ENCODE measurements at places on chromosomes 3 and 15.

- no peak for DNase-seq
Measured at GRCh38 chr3:53495520-53496391, 1.3 kb downstream of the CACNA1D start.

DNA sequence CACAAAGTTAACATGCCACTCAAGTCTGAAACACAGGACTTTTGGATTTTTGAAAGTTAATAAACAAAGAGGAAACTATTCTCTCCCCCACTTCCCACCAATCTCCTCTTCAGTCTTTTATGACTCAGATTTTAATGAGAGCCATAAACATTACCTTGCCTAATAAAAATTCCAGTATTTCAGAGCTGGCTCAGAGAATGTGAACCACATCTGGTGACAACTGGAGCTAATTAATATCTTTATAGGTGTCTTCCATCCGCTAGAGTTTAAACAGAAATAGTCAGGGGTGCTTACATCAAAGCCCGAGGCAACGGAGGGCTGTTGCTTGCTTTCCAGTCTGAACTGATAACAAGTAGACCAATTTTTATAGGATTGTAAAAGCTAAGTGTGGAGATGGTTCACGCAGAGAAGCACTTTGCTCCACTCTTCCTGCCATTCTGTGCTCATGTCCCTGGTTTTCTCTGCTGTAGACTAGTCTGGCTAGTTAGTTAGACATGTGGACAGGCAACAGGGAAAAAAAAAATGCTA is 363.6 kb downstream of the NR2F2 start:
- DNase-seq = no peak

DNA sequence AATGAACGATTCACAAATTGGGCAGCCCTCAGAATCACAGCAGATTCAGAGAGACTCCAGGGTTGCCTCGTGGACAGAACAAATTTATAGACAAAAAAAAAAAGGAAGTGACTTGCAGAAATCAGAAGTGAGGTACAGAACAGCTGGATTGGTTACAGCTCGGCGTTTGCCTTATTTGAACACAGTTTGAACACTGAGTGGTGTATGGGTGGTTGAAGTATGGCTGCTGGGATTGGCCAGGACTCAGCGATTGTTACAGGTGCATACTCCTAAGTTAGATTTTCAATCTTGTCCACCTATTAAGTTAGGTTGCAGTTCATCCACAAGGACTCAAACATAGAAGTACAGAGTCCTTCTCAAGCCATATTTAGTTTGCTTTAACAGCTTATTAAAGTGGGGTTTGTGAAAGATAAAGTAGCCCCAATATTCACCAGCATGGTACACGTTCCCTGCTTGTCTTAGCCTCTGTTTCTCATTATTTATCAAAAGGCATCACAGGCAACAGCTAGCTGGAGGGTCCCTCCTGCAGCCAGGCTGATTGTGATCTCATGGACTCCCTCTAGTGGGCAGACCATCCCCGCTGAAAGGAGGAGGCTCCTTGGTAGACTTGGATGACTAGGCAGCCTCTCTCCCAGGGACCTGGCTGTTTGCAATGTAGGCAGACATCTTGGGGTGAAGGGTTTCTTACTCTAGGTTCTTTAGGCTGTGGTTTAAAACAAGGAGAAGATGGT is 17.6 kb upstream of the ALDH1L1 start:
- DNase-seq = peak; percentile 11

DNA sequence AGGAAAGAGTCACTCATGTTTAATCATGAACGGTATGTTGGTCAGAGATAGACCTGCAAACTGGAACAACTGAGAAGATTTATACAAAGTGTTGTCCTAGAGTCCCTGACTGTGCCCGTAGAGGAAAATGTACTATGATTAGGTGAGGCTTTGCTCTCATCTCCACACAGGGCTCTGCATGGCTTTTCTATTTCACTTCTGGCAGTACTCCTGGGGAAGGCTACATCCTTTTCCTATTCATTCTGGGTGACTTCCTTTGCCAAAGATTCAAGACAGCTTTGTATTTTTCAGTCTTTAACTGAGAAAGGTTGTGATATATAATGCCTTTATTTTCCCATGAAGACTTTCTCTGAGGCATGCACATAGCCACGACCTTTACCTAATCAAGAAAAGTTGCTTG is 414.7 kb downstream of the ZBTB20 start:
- no peak for DNase-seq

- DNase-seq = no peak
Measured at GRCh38 chr3:16658925-16659793, 53.9 kb upstream of the DAZL start.

DNA sequence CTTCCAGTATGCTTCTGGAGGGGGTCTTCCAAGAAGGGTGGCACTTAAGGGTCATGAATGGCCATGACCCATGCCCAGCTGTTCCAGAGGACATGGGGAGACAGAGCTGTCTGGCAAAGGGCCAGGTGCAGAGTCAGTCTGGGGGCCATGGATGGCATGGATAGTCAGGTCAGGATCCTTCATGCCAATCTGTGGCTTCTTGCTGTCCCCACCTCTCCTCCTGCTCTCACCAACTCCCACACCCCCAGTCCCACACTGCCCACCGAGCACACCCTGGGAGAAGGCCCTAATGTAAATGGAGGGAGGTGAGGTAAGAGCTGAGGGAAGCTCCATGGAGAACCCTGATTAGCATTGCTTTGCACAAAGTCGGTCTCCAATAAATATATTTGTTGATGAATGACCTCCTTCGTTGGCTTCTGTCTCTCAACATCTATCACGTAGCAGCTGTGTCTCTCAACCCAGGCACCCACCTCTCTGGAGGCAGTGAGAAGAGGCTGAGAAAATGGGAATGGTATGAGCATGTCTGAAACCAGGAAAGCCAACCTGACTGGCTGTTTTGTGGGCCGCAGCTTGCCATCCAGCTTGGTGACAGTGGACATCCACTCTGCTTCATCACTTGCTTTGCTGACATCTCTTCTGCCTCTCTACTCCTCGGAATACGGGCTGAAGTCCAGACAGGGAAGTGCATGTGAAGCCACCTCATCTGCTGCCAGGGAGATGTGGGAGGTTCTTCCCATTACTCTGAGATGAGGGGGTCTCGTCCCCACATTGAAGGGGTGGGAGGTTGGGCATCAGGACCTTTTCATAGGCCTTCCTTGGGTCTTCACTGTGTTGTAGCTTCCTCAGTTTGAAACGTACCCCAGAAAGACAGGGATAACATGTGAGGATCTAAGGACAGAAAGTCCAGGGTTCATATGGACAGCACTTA is 37.7 kb upstream of the RAB6B start:
- DNase-seq = no peak

- DNase-seq = no peak
Measured at GRCh38 chr15:91238644-91239425, 138.8 kb downstream of the SV2B start.

DNA sequence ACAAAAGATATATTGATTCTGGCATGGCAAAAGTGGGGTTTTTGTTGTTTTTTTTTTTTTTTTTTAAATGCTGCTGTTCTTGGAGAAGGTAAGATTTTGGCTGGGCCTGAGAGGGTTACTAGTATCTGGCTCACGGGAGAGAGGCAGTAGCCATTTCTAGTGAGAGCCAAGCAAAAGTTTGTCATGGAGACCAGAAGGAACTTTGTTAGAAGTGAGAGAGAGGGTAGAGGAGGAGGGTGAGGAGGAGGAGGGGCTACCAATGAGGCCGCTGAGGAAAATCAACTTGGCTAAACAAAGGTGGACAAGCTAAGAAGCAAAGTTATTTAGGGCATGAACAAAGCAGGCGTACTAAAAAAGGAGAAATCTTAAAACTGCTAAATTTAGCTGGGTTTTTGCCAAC is 48.9 kb upstream of the STRIT1 start:
- no peak for DNase-seq

DNA sequence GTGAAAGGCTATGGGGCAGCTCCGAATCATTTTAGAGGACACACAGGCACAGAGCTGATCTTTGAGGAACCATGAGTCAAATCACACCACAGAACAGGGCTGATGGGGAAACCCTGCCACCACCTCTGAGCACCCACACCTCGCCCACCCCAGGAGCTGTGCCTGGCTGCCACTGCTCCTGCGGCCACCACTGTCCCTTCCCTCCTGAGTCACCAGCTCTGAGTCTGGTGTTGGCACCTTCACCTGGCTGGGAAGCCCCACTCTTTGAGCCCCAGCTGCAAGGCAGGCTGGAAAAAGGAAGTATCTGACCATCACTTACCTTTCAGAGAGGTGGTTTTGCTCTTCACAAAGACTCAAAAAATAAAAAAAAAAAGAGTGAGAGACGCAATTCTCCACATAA is 63.6 kb upstream of the MEF2A start:
- DNase-seq = no peak

GRCh38 chr3:39029556-39029955 is 22.2 kb downstream of the SCN11A start:
- no peak for DNase-seq

GRCh38 chr3:114445233-114445632 is 151.4 kb downstream of the TIGIT start:
- DNase-seq = no peak

DNA sequence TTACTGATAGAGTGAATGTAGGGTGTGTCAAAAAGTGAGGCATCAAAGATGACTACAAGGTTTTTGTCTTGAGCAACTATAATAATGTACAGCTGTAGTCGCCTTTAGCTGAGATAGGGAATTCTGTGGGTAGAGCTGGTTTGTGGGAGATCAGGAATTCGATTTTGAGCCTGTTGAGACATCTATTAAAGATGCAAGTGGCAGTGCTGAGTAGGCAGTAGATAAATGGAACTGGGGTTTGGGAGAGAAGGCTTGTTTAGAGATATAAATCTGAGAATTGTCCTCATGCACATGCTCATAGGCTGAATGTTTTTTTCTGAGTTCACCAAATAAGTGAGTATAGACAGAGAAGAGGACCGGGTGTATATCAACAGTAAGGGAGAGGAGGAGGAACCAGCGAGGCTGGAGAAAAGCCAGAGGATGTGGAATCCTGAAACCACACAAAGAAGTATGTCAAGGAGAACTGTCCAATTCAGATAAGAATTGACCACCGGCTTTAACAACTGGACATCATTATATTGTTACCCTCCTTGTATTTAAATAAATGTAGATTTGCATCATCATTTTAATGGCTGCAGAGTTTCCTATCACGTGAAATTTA is 146.0 kb upstream of the TNIK start:
- no peak for DNase-seq

- no peak for DNase-seq
Measured at GRCh38 chr15:64426845-64427465, 33.4 kb upstream of the ZNF609 start.

GRCh38 chr3:6172871-6173642 is 687.9 kb upstream of the GRM7 start:
- no peak for DNase-seq

DNA sequence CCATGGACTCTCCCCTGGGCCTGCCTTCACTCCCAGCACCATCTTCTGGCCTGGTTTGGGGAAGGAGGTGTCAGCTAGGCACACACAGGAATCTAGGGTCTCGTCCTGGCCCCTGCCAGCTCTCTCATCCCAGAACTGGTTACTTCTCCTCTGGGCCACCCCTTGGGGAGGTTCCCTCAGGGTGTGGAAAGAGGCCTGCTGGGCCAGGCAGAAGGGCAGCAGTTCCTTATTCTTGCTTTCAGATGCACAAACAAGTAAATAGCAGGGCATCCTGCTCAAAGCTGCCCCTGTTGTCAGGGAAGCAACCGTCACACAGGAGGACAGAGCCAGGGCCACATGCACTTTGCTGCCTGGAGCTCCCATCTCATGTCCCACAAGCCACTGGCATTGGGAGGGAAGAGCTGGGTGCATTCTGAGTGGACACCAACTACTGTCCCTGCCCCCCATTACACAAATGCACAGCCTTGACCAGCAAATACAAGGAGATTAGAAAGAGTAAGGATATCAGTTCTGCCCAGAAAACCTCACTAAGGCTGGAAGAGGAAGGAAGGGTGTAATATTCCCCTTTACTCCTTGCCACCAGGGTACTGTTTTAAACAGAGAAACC is 108.8 kb upstream of the HACD2 start:
- DNase-seq = no peak

DNA sequence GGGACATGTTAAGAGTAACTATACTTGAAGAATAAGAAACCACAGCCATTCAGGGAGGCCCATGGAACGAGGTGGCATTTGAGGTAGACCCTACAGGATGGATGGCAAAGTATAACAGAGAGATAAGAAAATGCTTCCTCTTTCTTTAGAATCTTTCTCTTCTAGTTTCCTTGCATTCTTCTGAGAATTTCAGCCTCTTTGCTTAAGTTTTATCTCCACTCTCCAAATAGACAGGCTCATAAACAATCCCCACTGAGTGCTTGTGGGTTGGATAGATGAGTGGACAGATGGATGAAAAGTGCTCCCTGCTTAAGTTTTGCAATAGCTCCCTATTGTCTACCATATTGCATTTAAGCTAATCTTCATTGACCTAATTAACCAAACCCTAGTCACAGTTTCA is 103.7 kb downstream of the MEX3B start:
- DNase-seq = no peak

DNA sequence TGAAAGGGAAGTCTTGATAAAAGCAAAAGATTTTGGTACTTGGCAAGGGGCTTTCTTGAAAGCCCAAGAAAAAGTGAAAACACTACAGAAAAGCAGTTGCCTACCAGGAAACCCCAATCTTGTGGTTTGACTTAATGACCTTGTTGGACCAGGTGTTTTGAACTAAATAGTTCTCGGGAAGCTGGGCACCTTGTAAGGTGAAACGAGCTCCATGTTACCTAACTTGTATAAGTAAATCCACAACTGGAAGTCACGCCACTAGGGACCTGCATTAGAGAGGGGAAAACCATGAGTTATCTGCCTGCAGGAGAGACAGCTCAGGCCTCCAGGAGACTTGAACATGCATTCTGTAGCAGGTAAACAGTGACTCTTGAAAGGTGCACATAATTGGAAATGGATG is 88.2 kb downstream of the GMPS start:
- no peak for DNase-seq

DNA sequence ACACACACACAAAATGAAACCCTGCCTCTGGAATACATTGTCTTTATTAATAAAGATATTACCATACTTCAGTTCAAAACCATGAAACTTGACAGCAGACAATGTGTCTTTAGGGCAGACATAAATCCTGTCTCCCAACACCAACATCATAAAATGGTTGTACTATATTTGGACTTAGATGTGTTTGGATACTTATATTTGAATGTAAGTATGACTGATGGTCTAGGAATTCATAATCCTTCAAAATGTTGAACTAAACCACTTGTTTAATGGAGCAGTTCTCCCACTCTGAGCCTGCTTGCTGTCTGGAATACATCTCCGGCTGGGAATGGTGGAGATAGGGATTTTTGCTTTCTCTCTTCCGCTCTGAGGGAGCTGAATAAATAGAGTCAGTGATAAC is 10.6 kb downstream of the FBN1 start:
- DNase-seq = no peak

GRCh38 chr3:117366574-117366973 is 657.0 kb downstream of the TUSC7 start:
- no peak for DNase-seq

GRCh38 chr15:52551762-52552161 is 17.1 kb downstream of the ARPP19 start:
- no peak for DNase-seq

- DNase-seq = no peak
Measured at GRCh38 chr15:38705436-38706219, 141.0 kb upstream of the RASGRP1 start.

DNA sequence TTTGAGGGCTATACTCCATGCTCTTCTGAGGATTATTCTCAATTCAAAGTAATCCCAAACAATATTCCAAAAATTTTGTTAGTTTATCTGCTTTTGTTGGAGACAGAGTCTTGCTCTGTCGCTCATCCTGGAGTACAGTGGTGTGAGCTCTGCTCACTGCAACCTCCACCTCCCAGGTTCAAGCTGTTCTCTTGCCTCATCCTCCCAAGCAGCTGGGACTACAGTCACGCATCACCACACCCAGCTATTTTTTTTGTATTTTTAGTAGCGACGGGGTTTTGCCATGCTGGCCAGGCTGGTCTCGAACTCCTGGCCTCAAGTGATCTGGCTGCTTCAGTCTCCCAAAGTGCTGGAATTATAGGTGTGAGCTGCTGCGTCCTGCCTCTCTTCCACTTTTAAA is 39.1 kb downstream of the MEF2A start:
- DNase-seq = no peak
